Natural killer cell (primary cell): ENCODE measurements at places on chromosomes 7 and 10. TPM values are rescaled to one million over a fixed set of nuclear protein-coding genes. Genes with fewer than 3 reads are reported as not detected.
A peak's percentile ranks its signal among the peaks of the same experiment; 100 is the strongest.

- no peak overlapping the region for H3K27ac ChIP-seq
- no peaks in the 10 kb centered on the region for H3K27me3 ChIP-seq
- no peak overlapping the region for H3K4me3 ChIP-seq
- no peak for DNase-seq
- H3K36me3 ChIP-seq, result no peaks in the 10 kb centered on the region
Observed at GRCh38 chr10:32204606-32205005, 142.4 kb downstream of the EPC1 start.

DNA sequence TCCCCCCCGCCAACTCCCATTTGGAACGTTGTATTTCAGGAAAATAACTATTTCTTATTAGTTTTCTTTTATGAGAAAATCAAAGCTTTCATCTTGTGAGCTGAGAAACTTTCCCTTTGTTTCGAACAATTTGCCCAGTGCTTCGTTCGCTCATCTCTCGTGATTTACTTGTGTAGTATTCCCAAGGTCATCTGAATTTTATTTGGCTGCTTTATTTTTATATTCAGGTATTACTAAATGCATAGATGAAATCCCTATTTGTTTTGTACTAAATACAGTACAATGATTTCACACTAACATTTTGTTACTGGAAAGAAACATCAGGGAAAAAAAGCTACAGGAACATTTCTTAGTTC is 12.0 kb upstream of the EBLN1 start:
- no peak for DNase-seq
- peaks cover 4% of the 10 kb centered on the region for H3K27me3 ChIP-seq
- no peak overlapping the region for H3K27ac ChIP-seq

DNA sequence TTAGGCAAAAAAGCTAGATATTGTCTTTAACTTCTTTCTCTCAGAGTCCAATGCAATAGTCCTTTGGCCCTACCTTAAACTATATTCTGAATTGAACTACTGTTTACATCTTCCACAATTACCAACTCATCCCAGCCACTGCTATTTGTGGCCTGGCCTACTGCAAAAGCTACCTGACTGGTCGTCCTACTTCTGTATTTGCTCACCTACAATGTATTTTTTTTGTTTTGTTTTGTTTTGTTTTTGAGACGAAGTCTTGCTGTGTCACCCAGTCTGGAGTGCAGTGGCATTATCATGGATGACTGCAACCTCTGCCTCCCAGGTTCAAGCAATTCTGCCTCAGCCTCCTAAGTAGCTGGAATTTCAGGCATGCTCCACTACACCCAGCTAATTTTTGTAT is 51.2 kb downstream of the ARL4A start:
- no peaks in the 10 kb centered on the region for H3K27me3 ChIP-seq
- no peaks in the 10 kb centered on the region for H3K4me1 ChIP-seq
- H3K4me3 ChIP-seq, result no peak overlapping the region
- H3K36me3 ChIP-seq, result no peaks in the 10 kb centered on the region

GRCh38 chr7:2477447-2478398 is 1.5 kb upstream of the GRIFIN start:
- no peaks in the 10 kb centered on the region for H3K27me3 ChIP-seq
- H3K4me3 ChIP-seq, result no peak overlapping the region
- H3K4me1 ChIP-seq, result peaks cover 19% of the 10 kb centered on the region
- DNase-seq, result peak; percentile 73

- no peaks in the 10 kb centered on the region for H3K4me1 ChIP-seq
- no peak for DNase-seq
- H3K27me3 ChIP-seq, result no peaks in the 10 kb centered on the region
Observed at GRCh38 chr7:18580950-18581349, 85.4 kb downstream of the HDAC9 start.

GRCh38 chr10:103598654-103599115 is 105.2 kb downstream of the NEURL1 start:
- H3K36me3 ChIP-seq, result no peaks in the 10 kb centered on the region
- H3K27ac ChIP-seq, result no peak overlapping the region
- DNase-seq, result peak; percentile 47
- no peaks in the 10 kb centered on the region for H3K27me3 ChIP-seq
- H3K4me3 ChIP-seq, result no peak overlapping the region

DNA sequence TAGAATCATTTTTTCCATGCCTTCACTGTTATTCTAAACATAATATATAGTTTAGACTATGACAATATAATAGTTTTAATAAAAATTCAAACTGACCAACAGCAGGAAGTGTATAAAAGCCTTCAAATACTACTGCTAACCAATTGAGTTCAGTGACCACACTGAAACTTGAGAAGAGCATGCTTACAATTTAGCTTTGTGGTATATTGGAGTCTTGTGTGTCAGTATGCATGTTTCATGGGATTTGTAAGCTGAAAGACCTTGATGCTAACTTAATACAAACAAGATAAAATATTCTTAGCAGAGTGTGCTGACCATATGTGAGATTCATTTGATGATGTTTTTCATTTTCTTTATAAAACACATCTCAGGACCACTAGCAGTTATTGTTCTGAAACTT is 395.5 kb downstream of the SUGCT start:
- no peaks in the 10 kb centered on the region for H3K36me3 ChIP-seq
- no peak overlapping the region for H3K4me3 ChIP-seq
- no peak overlapping the region for H3K27ac ChIP-seq

DNA sequence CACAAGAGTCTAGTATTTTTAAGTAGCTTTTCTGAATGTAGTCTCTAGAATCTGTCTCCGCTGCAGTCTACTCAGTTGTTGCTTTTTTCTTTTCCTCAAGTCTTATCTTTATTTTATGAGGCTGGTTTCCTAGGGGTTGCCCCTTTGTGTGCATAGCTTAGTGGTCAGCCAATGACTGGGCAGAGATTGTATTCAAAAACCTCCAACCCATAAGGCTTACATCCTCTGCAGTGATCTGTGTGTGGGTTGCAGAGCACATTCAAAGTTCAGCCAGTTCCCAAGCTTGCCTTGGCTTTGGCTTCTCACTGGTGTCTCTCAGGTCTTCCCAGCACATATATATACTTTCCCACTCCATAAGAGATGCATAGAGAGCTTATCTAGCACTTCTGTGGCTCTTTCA is 160.0 kb upstream of the TCF7L2 start:
- H3K4me1 ChIP-seq, result no peaks in the 10 kb centered on the region
- DNase-seq, result no peak
- H3K4me3 ChIP-seq, result no peak overlapping the region
- H3K27ac ChIP-seq, result no peak overlapping the region

MUC3A gene
- not detected for total RNA-seq

HOXA11 gene
- total RNA-seq, result not detected
